ENCODE measurements at places on chromosomes 13 and 19.

- DNase-seq: no peak
Observed at GRCh38 chr13:19794631-19795030, 11.9 kb upstream of the PSPC1 start.

DNA sequence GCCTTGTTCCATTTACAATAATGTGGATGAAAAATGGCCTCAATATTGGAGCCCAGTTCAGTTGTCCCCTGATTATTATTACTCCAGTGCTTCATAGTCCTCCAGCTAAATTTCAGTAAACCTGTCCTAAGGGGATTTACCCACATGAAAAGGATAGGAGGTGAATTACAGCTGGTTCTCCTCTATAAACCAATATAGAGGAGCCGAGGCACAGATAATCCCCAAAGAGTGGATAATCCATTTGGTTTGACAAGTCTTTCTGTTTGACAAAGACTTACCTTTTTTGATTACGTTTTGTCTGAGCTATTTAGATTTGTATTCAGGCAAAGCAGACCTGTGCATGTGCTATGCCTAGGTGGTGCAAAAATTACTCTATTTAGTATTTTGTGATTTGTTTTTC, 2.7 kb downstream of the CNMD start:
- DNase-seq: no peak

GRCh38 chr13:25778808-25779305, 273.0 kb downstream of the SHISA2 start:
- no peak for DNase-seq

DNA sequence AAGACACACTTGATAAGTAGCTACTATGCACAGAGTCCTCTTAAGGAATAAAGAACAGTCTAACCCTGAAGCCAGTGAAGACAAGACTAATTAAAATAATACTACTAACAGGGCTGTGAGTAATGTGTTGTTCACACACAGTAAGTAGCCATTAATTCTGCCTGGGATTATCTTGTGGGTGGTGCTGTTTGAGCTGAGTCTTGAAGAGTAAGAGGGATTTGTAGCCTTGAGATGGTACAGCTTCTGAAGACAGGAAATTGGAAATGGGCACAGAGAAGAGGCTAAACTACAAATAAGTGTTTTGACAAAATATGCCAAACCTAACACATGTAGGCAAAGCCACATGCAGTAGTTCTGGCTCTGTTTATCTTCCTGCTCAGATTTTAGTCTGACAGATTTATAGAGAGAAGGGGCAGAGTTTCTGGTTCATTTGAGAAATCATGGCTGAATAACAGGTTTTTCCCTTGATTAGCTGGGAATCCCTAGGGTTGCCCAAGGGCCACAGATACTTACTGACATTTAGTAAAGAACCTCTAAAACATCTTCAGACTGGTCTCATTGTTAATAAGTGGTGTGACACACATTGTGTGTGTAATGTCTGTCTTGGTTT, 38.0 kb downstream of the ITGBL1 start:
- no peak for DNase-seq

DNA sequence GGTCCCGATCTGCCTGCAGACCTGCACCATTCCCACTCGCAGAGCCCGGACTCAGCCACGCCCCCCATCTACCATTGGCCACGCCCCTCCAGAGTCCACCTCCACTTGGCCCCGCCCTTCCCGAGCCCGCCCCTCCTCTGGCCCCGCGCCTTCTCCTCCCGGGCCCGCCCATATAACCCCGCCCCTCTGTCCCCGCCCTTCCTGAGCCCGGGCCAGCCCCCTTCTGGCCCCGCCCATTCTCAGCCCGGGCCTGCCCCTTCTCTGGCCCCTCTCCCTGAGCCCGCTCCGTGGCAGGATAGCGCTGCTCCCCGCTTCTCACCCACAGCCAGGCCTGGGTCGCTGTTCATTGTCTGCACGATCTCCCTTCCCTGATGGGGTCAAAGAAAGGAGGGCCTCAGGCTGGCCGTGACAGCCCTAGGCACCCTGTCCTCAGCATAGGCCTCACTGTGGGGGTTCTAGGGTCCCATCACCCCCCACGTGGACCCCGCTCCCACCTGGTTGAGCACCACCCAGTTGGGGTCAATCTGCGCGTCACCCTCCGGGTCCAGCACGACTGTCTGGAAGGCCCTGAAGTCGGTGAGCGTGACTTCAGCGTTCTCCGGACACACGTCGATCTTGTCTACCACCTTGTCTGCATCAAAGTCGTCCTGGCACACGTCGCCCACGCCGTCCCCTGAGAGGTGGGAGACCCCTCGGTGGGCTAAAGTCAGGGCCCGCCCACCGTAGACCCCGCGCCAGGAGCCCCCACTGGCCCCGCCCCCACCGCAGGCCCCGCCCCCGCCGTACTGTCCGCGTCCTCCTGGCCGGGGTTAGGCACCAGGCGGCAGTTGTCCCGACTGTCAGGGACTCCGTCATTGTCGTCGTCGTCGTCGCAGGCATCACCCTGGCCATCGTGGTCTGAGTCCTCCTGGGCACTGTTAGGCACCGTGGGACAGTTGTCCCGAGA, 5.7 kb downstream of the COMP start:
- peak; percentile 92 for DNase-seq

GRCh38 chr13:58594747-58595600, 963.4 kb downstream of the PCDH17 start:
- DNase-seq: no peak

DNA sequence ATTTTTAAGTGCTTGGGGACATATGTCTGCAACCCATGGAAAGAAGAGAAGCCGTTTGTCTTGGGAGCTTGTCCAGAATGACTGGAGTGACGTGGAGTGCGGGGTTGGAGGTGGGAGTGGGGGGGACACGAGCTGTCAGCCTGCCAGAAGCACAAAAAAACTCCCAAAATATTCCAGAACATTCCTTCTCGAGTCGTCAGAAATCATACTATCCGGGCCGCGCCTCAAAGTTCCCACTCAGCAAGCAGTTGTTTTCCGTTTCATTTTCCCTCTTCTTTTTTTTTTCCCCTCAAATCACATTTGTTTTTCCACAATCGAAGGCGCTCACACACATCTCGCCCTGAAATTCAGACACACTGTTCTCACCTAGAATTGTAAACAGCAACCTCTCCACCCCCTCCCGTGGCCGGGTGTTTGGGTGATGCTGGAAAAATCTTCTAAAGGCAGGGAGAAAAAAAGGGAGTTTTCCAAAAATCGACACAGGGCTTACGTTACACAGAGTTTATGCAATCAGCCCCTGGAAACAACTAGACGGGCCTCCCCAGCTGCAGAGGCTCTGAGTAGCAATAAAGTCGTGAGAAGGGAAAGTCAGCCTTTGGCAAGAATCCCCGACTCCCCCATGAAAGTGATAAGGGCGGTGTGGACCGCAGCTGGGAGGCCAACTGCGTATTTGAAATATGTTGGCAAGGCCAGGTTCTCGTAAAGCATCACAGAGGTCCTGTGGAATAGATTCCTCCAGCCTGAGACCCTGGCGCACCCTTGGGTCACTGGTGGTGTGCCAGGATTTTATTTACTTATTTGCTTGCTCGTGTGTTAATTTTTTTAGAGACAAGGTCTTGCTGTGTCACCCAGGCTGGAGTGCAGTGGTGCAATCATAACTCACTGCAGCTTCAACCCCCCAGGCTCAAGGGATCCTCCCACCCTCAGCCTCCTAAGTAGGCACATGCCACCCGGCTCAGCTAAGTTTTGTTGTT, 31.2 kb upstream of the KLF2 start:
- peak; percentile 54 for DNase-seq

- DNase-seq: peak; percentile 29
Observed at GRCh38 chr19:40366697-40367561, 18.4 kb downstream of the PLD3 start.

GRCh38 chr19:31543456-31543855, 194.2 kb upstream of the TSHZ3 start:
- no peak for DNase-seq

GRCh38 chr13:113912596-113912995, 48.7 kb upstream of the GAS6 start:
- no peak for DNase-seq

DNA sequence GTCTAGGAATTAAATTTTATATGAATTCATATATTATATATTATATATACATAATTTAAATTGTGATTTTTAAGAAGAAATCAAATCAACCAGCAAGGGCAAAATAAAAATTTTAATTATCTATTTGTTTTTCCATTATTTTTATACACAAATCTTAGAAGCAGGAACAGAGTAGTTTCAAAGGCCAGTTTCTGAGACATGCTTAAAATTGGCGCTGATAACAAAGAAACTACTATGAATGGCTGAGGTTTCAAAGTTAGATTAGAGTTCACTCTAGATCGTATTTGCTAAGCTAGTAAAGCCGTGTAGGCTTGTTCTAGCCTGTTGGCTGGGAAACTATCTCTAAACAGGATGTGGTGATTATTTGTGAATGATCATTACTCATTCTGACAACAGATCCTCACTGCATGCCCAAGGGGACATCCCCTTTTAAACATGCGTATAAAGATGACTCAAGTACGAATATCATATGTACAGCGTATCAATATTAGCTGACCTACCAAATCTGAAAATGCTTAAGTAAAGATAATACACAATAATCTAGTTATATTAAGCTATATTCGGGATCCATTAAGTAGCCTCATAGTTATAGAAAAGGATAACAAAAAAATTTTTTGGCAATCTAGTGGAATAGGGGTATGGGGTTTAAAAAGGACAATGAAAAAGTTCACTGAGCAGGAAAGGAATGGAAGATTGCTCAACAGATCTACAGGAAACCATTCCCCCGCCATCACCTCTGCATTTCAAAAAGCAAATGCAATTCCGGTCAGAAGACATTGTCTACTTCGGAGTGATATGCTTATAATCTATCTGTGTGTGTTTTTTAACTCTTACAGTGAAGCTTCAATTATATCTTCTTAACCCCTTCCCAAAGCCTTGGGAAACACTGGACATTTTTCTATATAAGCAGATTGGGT, 150.1 kb downstream of the SHISA2 start:
- DNase-seq: peak; percentile 28

DNA sequence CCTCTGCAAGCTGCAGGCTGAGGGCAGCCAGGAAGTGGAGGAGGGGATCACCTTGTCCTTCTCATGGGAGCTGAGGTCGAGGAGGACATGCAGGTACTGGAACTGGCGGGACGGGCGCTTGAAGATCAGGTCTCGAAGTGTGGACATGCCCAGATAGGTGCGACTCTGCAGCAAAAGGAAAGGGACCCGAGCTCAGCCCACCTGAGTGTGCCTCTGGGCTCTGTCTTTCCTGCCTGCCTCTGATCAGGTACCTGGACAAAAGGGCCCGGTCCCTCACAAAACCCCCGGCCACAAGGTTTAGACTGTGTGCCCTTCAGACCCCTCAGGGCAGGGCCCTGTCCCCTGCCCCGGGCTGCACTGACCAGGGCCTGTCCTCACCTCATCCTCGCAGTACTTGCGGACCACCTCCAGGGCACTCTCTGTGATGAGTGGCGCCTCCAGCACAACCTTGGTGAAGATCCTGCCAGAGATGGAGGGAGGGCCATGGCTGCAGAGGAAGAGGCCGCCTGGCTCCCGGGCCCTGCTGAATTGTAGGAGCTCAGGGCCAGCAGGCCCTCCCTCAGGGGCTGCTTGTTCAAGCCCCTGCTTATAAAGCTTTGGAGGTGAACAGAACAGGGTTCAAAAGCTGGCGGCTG, 12.5 kb upstream of the RSPH6A start:
- DNase-seq: no peak

DNA sequence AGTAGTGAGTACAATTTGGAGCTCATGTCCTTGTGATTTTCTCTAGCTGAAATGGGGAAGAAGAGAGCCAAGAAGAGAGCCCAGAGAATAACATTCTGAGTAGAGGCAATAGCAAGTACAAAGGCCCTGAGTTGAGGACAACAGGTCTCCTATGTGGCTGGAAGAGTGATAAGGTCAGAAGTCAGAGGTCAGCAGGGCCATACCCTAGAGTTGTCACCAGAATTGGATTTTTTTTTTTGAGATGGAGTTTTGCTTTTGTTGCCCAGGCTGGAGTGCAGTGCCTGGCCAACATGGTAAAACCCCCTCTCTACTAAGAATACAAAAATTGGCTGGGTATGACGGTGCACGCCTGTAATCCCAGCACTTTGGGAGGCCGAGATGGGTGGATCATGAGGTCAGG, 8.0 kb upstream of the TRIM28 start:
- DNase-seq: no peak

DNA sequence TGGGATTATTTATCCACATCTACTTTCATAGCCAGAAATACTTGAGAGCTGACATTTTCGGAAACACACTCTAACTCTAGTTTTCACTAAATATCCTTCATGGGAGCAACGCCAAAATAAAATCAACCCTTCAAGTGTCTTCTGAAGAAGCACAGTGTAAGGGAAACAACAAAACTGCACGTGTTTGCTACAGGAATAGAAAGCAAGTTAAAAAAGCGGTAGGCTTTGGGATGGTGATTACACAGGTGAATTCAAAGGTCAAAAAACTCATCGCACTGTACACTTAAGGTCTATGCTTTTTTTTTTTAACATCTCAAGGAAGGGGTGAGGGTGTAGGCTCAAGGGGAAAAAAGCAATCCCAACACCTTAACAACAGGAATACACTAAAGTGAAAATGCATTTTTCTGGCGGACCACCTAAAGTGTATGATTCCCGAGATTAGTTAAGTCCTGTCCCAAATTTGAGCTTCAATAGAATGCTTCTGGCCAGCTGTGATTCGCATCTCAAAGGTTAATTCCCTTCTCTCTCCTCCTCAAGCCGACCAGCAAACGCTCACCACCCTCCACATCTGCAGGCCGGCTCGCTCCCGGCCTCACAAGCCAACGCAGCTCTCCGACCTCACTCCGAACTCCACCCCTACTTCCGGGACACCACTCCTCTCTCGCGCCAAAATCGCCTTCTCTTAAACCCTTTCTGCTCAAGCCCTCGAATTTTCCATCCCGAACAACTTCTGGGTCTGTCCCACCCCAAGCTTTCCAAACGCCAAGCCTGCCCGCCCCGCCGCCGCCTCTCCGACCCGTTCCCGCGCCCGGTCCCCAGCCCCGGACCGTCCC, 1.1 kb downstream of the ARGLU1 start:
- DNase-seq: peak; percentile 90

GRCh38 chr13:101512650-101513049, 60.2 kb downstream of the ITGBL1 start:
- DNase-seq: no peak

DNA sequence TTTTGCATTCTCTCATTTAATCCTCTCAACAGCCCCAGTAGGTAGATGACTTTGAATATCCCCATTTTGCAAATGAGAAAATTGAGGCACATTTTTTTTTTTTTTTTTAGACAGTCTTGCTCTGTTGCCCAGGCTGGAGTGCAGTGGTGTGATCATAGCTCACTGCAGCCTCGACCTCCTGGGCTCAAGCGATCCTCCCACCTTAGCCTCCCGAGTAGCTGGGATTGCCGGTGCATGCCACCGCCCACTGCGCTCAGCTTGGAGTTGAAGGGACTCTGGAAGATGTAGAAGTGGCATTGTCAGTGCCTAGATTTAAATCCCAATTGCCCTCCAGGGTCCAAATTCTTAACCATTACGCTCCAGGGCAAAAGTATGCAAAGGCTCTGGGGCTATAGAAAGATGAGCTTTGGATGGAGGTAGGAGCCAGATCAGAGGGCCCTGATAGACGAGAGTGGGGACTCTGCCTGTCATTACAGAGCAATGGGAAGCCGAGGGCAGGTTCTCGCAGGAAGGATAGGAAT, 813 bp upstream of the MCOLN1 start:
- DNase-seq: no peak

- no peak for DNase-seq
Observed at GRCh38 chr13:82259284-82259683, 1623.0 kb downstream of the SLITRK1 start.

All from hematopoietic multipotent progenitor cell treated with erythropoietin and hydrocortisone succinate and interleukin-3 and kit ligand, for 4 days (in vitro differentiated cells).